CD4-positive, CD25-positive, alpha-beta regulatory T cell (primary cell): ENCODE measurements at places on chromosomes 4 and X. TPM values are rescaled to one million over a fixed set of nuclear protein-coding genes. Genes with fewer than 3 reads are reported as not detected.

Gene POU3F4
- not detected for total RNA-seq

Gene C1QTNF7
- total RNA-seq, result not detected

Gene EGFL6
- not detected for total RNA-seq

Gene MTNR1A
- not detected for total RNA-seq

Gene S100G
- total RNA-seq, result not detected

Gene ACE2
- not detected for total RNA-seq

GRCh38 chr4:61891953-61892352 is 691.8 kb downstream of the ADGRL3 start:
- DNase-seq, result no peak

DNA sequence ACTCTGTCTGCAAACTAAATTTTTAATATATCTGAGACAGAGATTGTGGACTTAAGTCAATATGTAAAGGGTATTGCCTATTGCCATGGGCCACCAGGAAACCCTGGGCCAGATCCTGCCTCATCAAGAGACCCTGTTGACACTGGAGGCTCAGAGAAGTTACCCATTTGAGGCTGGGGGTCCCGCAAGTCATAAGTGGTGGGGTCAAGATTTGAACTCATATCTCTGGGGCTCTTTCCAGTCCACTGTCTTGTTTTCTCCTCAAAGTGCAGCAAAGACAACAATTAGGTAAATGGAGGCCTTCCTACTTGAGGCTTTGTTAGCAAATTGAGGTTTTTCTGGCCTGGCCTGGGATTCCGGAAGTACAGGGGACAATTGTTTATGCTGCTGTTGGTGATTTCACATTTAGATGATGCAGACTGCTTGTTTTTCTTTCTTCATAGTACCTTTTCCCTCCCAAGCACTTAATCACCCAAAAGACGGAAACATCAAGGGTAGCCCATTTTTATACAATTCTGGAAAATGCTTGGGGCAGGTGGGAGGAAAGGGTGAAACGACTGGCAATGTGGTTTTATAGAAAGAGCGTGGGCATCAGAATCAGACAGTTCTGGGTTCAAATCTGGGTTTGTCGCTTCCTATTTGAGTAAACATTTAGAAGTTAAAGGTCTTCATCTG is 160.0 kb downstream of the SMIM20 start:
- DNase-seq, result no peak

DNA sequence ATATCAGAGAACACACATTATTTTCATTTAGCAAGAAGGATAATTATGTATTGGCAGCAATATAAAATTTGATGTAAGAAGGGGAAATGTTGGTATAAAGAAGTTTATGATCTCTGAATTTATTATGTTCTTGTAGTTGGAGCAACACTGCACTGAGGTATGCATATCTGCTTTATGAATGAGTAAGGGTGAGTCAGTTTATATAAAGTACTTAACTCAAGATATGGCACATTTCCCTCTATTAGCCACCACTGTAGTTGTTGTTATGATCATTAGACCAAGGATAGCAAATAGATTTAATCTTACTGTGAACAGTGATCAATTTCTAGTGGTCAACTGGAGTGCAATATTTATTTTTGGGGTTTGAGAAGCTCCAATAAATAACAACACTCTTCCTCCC is 66.6 kb downstream of the SNX25 start:
- no peak for DNase-seq

GRCh38 chr4:38189445-38189844 is 229.2 kb downstream of the PTTG2 start:
- no peak for DNase-seq

DNA sequence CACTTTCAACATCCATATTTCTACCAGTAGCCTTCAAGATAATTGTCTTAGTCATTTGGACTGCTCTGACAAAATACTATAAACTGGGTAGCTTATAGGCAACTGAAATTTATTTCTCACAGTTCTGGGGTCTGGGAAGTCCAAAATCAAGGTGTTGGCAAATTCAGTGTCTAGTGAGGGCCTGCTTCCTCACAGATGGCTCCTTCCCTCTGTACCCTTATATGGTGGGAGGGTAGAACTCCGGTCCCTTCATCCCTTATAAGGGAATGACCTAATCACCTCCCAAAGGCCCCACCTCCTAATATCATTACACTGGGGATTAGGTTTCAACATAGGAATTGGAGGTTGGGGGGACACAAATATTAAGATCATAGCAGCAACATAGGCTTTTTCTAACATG is 7.4 kb upstream of the TBC1D25 start:
- DNase-seq, result no peak

DNA sequence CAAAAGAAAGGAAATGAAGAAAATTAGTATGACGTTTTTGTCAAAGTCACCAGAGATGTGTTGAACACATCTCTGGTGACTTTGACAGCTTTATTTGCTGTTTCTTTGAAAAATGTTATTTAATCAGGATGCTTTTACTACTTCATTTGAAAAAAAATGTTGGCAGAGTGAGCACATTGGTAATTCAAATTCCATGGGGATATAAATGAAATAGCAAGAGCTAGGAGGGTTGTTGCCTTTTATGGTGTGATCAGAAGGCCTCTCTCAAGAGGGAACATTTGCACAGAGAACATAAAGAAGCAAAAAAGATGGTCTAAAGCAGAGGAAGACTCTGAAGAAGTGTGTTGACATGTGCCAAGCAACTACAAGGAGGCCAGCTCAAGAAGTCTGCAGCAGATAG is 46.6 kb upstream of the CXCL8 start:
- DNase-seq, result no peak

DNA sequence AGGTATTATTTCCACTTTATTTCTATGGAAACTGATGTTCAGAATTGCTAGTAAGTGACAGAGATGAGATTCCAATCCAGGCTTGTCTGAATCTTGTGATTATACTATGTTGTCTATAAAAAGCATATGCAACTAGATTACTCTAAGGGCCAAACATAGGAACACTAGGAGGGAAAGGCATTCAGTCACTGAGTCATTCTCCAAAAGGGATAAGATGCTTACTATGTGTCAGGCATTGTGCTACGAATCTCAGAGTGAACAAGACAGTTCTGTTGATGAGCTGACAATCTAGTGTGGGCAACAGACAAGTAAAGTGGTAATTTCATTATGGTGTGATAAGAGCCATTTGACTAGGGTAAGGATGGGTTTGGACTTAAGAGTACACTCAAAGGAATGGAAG is 77.2 kb downstream of the RASL11B start:
- no peak for DNase-seq

DNA sequence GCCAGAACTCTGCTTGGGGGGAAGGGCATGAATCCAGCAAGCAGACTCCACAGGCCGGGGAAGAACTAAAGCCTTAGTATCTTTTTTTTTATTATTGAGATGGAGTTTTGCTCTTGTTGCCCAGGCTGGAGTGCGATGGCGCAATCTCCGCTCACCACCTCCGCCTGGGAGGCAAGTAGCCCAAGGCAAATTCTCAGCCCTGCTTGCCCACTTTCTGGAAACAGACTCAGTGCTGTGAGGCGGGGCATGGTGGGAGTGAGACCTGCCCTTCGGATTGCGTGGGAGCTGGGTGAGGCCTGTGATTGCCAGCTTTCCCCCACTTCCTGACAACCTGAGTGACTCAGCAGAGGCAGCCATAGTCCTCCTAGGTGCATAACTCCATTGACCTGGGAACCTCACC is 348.8 kb downstream of the GASK1B start:
- no peak for DNase-seq

DNA sequence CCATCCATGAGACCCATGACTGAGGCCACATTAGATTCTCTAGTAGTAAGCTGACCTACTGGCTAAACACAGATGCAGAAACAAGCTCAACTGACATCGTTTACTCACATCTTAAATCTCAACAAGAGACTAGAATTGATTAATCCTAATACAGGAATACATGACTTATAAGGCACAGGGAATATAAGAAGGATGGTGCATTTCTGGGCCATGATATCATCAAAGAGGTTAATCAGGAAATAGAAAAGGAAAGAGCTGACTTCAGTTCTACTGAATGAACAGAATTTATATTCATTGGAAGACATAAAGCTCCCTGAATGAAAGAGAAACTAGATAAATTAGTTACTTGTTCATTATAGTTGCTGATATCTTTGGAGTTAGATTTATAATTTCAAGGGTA is 1406.5 kb downstream of the STIM2 start:
- no peak for DNase-seq

- DNase-seq, result no peak
These were observed 106.4 kb downstream of the AMELX start for GRCh38 chrX:11399489-11400094.

DNA sequence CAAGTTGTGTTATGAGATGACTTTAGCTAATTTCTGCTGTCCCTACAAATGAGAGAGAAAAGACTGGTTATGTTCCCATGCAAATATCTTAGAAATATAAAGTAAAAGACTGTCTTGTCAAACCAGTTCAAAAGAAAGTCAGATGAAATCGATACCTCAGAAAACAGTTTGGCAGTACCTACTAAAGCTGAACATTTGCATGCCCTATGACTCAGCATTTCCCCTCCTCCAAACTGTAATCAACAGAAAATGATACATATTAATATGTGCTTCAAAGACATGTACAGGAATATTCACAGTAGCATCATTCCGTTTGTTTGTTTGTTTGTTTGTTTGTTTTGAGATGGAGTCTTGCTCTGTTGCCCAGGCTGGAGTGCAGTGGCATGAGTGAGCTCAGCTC is 90.3 kb downstream of the ARX start:
- no peak for DNase-seq

DNA sequence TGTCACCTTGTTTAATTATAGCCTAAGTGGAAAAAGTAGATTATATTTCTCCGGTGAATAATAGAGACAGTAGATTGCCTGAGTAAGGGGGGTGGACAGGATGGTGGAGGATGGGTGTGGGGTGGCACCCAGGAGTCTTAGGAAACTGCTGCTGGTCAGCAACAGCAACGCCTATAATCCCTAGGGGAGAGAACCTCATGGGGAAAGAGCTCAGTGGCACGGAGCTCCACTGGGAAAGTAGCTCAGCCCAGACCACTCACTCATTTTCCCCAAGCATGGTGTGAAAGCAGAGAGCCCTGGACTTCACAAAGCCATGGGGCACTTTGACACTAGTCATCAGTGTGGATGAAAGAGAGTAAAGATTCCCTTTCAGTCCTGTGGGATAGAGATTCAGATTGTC is 31.1 kb downstream of the METTL14 start:
- no peak for DNase-seq

- DNase-seq, result no peak
These were observed 36.4 kb downstream of the EDA2R start for GRCh38 chrX:66602381-66602938.

GRCh38 chrX:19554786-19555185 is 39.5 kb upstream of the MAP3K15 start:
- no peak for DNase-seq

DNA sequence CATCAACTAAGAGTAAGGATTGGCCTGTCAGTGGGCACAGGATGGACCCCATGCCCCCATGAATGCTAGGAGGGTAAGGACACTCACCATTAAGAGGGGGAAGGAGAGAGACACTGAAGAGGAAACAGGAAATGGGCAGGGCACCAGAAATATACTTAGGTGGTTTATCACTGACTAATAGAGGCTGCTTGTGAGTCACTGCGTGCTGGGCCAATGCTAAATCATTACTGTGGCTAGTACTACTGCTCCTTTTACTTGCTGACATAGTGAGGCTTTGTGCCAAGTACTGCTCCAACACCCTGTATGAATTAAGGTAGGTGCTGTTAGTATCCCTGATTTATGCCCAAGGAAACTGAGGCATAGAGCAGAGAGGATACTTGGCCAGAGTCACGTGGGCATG is 130.4 kb upstream of the FRMPD4 start:
- DNase-seq, result no peak

DNA sequence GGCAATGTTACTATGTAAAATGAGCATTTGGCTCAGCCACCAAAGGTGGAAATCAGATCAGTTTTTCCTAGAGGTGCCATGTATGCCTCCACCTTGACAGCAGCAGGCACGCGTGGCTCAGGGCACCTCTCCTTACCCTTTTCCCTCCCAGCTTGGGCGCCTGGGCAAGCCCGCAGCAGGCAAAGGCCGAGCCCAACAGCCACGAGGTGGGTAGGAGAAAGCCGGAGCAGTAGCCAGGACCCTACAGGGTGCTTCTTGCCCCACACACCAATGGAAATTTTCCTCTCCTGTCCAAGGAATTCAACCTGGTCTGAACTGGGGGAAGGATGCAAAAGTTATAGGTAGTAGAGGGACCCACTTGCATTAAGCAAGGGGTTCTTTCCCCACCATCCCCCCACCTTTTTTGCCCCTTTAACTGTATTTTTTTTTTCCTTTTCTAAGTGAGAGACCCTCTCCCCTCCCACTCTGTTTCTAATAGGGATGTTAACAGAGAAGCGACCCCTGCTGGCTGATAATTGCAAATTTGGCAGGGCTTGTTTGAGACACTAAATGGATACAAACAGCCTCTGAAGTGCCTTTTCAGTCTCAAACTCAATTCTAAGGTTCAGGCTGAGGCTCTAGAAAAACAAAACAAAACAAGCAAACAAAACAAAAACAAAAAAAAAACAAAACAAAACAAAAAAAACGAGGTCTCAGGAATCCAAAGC is 895.1 kb downstream of the PCDH18 start:
- DNase-seq, result no peak

DNA sequence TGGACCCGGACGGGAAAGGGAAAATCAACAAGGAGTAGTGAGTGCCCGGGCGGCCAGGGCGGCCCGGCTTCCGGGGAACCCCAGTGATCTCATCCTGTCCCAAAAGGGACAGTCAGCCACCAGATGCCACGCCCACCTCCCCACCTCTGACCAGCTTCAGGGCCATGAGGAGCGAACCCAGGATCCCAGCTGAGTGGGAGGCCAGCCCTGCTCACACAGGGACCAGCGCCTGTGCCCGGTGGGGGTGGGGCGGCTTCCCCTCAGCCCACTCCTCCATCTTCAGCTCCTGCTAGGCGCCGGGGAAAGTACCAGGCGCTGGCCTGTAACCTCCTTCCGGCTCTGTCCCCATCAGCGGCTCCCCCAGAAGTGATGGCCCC is 6.2 kb downstream of the MYL5 start:
- DNase-seq, result no peak
